ENCODE measurements at places on chromosomes 6 and 20.
A peak's percentile ranks its signal among the peaks of the same experiment; 100 is the strongest.

DNA sequence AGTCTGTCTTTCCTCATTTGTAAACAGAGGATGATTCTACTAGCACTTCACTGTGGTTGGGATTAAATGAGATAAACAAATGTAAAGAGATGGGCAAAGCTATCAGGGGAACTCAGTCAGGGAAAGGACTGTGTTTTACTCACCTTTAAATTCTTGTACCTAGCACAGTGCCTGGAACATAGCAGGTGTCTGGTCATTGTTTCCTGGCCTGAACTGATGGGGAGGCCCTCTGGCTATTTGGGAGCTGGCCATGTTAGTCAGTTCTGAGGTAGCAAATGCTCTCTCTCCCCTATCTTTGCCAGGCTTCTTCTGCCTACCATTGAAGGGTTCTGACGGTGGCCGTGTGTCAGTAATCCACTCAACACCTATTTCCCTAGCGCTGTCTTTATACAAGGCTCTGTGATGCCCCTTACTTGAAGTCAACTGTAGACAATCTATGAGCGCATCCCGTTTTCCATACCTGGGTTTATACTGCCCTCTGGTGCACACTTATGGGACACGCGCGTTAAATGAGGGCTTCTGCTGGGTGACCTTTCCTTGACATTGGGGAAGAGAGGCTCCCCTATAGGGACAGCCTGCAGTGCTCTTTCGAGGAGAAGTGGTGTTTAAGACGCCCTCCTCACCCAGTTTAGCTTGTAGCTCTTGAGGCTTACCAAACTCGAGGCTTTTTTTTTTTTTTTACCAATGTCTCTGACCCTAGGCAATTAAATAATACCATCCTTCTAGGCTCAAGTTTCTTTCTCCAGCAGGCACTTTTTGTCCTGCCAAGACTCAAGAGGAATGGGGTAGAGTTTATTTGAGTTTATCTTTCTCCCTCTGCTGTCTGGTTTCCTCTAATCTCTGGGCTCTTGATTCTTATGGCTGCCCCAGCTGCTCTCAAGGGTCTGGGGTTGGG lies 4.0 kb upstream of the SPATS1 start:
- peak; percentile 66 for DNase-seq

DNA sequence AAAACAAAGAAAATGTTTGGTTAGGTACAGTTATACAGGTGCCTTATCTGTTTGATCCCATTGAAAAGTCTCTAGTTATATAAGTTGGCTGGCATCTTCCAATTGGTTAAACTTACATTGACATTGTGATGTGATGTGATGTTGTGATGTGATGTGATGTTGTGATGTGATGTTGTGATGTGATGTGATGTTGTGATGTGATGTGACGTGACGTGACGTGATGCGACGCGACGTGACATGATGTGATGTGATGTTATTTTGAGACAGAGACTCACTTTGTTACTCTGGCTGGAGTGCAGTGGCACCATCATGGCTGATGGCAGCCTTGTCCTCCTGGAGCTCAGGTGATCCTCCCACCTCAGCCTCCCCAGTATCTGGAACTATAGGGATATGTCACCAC lies 507.6 kb downstream of the HAO1 start:
- no peak for DNase-seq

DNA sequence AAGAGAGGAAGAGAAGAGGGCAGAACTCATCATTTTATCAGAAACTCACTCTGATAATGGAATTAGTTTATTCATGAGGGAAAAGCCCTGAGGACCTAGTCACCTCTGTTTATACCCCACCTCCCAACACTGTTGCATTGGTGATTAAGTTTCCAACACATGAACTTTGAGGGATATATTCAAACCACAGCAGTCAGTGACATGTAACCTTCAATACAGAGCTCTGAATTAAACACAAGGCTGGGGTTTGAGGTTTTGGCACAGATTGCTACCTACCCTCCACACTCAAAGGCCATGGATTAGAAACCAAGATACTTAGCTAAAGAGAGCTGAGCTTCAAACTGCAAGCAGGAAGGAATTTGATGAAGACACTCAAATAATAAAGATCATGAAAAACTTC lies 48.5 kb upstream of the MOCS1 start:
- no peak for DNase-seq

DNA sequence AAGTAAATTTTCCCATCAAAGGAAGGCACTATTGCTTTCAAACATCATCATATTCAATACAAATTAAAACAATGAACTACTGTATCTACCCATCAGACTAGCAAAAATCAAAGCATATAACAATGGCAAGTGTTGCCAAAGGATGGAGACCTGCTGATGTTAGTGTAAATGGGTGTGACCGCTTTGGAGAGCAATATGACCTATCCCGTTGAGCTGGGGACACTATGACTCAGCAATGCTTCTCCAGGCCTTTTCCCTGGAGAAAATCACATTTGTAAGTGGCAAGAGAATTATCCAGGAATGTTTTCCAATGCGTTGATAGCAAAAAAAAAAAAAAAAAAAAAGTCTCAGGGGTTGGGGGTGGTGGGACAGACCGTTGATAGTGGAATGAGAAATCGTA lies 46.1 kb downstream of the PHACTR3 start:
- no peak for DNase-seq

GRCh38 chr6:5012519-5012918 lies 8.7 kb upstream of the RPP40 start:
- no peak for DNase-seq

- no peak for DNase-seq
These were observed 49.4 kb upstream of the CD83 start for GRCh38 chr6:14068133-14068532.

DNA sequence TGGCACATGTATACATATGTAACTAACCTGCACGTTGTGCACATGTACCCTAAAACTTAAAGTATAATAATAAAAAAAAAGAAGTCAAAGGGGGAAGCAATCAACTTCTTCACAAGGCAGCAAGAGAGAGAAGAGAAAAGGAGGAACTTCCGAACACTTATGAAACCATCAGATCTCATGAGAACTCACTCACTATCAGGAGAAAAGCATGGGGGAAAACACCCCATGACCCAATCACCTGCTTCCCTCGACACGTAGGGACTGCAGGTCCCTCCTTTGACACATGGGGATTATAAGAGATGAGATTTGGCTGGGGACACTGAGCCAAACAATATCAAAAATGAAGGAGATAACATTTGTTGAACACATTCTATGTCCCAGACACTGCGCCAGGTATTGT lies 94.8 kb upstream of the PHACTR1 start:
- no peak for DNase-seq

DNA sequence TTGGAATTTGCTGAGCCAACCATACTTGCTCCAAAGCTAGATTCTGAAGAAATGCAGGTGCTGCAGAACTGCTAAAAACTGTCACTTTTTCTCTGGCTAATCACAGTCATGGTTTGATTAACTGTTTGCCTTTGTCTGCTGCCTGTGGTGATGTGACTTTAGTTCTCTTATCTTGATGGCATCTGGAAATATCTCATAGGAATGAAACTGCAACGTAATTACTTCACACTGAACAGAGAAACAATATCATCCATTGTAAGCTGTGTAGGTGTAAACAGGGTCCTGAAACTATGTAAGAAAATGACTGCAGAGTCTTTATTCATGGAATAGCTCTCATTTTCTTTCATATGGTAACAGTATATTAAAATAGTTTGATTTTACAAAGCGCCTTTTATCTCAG lies 721.9 kb upstream of the HS3ST5 start:
- DNase-seq: no peak

GRCh38 chr20:21014528-21014927 lies 91.6 kb downstream of the LINC00237 start:
- no peak for DNase-seq

- no peak for DNase-seq
These were observed 282.1 kb upstream of the CHD6 start for GRCh38 chr20:41900201-41900691.

DNA sequence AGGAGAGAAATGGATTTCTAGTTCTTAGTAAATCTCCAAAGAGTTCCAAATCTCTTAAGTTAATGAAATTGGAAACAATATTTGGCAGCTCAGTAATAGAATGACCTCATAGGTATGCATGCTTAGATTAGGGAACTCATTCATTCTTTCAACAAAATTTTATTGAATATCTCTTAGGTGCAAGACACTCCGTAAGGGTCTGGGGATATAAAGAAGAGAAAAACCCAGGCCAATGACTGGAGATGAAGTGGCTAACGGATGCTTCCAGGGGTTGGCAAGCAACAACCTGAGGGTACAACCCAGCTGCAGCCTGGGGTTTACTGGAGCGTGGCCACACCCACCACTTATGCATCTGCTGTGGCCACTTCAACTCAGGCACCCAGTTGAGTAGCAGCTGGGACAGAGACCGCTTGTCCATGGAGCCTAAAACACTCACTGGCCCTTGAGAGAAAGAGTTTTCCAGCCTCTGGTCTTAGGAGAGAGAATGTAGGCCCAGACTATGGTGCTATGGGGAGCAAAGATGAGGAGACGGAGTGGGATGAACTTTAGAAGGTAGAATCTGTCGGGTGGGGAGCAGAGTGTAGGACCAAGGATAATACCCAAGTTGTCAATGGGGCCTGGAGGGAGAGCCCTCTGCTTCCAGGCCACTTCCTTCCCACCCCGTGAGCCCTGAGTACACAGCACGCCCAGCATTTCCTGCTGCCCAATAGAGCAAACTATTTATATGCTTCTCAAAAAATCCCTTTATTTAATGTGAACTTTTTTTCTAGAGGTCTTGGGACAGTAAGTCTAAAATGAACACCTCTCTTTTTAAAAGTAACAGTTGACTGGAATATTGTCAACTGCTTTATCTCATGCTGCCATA lies 46.8 kb upstream of the PXDC1 start:
- DNase-seq: no peak

- DNase-seq: no peak
These were observed 81.6 kb downstream of the NCOA7 start for GRCh38 chr6:125872259-125872921.

All from memory B cell (primary cell).